Naive B cell (primary cell): ENCODE measurements at places on chromosomes 16 and 17. TPM values are rescaled to one million over a fixed set of nuclear protein-coding genes. Genes with fewer than 3 reads are reported as not detected.

- no peak for DNase-seq
- H3K27me3 ChIP-seq: peaks cover 8% of the 10 kb centered on the region
- no peaks in the 10 kb centered on the region for H3K36me3 ChIP-seq
Measured at GRCh38 chr17:72264682-72265405, 144.0 kb downstream of the SOX9 start.

GRCh38 chr16:31354394-31355291 is at the start of gene ITGAX:
ITGAX (plus strand) TSS chr16:31355176; CDS start chr16:31355255, 79 bp downstream.
- peak within 1 kb of the TSS; percentile 92 for H3K27ac ChIP-seq
- DNase-seq: no peak
- H3K4me3 ChIP-seq: no peak within 1 kb of the TSS

The NPLOC4 gene
- 49.2 TPM for polyA plus RNA-seq

The ADAMTS18 gene
- polyA plus RNA-seq: not detected

DNA sequence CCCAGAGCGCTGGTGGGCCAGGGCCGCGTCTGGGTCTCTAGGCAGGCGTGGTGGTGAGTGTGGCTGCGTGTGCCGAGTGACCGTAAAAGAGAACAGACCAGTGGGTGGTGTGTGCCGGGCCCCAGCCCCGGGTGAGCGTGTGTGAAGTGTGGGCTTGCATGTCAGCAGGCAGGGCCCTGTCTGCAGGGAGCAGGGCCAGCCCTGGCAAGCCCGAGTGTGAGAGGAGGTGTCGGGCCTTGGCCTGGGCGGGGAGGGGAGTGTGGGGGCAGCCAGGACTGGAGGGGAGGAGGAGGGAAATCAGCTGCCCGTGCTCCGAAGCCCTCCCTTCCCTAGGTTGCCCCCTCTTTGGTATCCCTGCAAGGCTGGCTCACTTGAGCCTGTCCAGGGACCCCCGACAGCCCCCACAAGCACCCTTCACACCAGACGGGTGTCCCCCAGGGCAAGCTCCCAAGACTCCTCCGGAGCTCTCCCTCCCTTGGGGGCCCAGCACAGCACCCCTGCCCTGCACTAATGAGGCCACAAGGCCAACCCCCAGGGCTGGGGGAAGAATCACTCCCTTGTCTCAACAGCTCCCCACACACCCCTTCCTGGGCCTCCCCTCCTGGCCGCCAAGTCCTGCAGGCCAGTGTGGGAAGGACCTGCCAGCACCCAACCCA is 1.9 kb downstream of the USH1G start:
- no peak for DNase-seq
- no peak overlapping the region for H3K4me3 ChIP-seq

GRCh38 chr17:73801455-73802100 is 157.3 kb upstream of the SDK2 start:
- peaks cover 22% of the 10 kb centered on the region for H3K36me3 ChIP-seq
- H3K27me3 ChIP-seq: peaks cover 69% of the 10 kb centered on the region
- no peak for DNase-seq
- H3K27ac ChIP-seq: no peak overlapping the region

The MYH3 gene
- polyA plus RNA-seq: not detected

GRCh38 chr16:81567987-81568748 is 123.6 kb downstream of the CMIP start:
- H3K4me3 ChIP-seq: no peak overlapping the region
- H3K27me3 ChIP-seq: no peaks in the 10 kb centered on the region
- peaks cover 39% of the 10 kb centered on the region for H3K4me1 ChIP-seq
- H3K27ac ChIP-seq: no peak overlapping the region
- DNase-seq: no peak

The HOXB1 gene
- not detected for polyA plus RNA-seq

DNA sequence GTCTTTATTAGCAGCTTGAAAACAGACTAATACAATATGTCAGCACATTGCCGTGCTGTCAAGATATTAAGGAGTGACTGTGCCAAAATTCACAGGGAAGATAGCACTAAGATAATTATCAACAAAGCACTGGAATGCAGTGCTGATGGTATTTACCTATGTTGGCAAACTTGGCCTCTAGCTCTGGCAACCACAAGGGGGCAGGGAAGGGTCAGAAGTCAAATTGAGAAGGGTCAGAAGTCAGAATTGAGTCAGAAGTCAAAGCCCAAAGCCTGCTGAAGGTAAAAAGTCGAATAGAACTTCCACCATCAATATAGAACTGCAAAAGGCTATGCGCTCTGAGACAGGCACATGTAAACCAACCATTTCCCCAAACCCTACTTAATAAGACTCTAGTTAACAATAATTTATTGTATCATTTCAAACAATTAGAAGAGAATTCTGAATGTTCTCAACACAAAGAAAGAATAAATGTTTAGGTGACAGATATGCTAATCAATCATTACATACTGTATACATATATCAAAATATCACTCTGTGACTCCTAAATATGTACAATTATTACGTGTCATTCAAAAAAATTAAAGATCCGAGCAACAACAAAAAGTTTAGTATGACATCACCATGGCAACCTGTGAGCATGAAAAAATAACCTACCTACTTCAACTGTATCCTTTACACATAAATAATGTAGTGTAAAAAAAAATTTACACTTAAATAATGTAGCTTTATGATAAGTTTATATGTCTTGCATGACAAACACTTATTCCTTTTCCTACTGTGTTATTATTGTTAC is 916.1 kb downstream of the KCNJ2 start:
- H3K27me3 ChIP-seq: no peaks in the 10 kb centered on the region
- H3K4me1 ChIP-seq: no peaks in the 10 kb centered on the region
- H3K36me3 ChIP-seq: no peaks in the 10 kb centered on the region

The C16orf54 gene
- 13.4 TPM for polyA plus RNA-seq

The RNF222 gene
- polyA plus RNA-seq: 0.23 TPM

DNA sequence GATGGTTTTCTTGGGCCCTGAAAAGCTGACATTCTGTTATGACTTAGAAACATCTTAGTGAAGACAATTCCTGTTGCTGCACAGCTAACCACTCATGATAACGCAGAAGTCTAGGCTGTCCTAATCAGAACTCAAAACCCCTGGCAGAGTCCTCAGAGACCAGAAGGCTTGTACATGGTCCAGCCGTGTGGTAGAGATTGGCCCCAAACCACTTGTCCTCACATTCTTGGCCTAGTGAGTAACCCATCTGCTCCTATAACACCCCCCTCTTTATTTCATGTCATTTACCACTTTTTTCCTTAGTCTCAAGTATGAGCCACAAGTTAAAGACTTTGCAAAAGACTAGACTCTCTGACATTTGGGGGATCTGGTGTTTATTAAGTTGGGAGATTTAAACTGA is 116.5 kb upstream of the ADAMTS18 start:
- no peak for DNase-seq
- H3K27me3 ChIP-seq: peaks cover 33% of the 10 kb centered on the region
- H3K36me3 ChIP-seq: no peaks in the 10 kb centered on the region
- H3K4me1 ChIP-seq: no peaks in the 10 kb centered on the region

- H3K4me3 ChIP-seq: no peak overlapping the region
- no peaks in the 10 kb centered on the region for H3K4me1 ChIP-seq
Measured at GRCh38 chr16:74759564-74759963, 15.1 kb downstream of the FA2H start.

The RAB11FIP4 gene
- polyA plus RNA-seq: 29.7 TPM

The HBM gene
- not detected for polyA plus RNA-seq

DNA sequence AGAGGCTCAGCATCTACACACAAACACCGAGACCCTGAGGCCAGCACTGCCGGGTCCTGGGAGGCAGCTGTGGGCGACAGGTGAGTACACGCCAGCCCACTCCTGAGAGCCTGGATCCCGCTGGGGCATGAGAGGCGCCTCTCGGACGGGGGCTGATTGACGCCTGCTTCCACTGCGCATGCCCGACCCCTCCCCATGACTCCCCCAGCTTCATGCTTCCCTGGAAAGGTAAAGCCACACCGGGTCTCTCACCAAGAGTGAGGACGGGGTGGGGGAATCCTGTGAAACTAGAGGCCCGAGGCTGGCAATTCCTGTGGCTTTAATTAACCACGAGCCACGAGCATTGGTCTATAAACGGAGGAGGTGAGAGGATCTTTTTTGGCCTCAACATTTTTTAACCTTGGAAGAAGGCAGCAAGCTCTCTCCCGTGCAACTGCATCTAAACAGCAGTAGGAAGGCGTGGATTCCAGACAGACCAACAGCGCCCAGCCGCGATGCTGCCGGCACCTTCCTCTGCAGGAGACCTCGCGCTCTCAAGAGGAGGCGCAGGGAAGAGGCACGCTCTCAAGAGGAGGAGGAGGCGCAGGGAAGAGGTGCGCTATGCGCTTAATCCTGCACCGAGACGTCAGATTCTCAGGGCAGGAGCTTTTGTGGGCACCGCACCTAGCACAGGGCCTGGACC is 71.8 kb upstream of the METRNL start:
- H3K4me1 ChIP-seq: no peaks in the 10 kb centered on the region
- H3K27ac ChIP-seq: peak overlapping the region; percentile 67
- no peaks in the 10 kb centered on the region for H3K36me3 ChIP-seq
- no peaks in the 10 kb centered on the region for H3K27me3 ChIP-seq
- H3K4me3 ChIP-seq: no peak overlapping the region

GRCh38 chr17:81401723-81402529 is 6.7 kb downstream of the BAHCC1 start:
- H3K4me3 ChIP-seq: peak overlapping the region; percentile 42
- peaks cover 31% of the 10 kb centered on the region for H3K4me1 ChIP-seq
- H3K27ac ChIP-seq: peak overlapping the region; percentile 85
- H3K27me3 ChIP-seq: peaks cover 29% of the 10 kb centered on the region

GRCh38 chr17:77842528-77843147 is 115.9 kb upstream of the TNRC6C start:
- peaks cover 46% of the 10 kb centered on the region for H3K4me1 ChIP-seq
- no peak overlapping the region for H3K27ac ChIP-seq
- peaks cover 66% of the 10 kb centered on the region for H3K27me3 ChIP-seq
- no peak overlapping the region for H3K4me3 ChIP-seq
- DNase-seq: no peak

DNA sequence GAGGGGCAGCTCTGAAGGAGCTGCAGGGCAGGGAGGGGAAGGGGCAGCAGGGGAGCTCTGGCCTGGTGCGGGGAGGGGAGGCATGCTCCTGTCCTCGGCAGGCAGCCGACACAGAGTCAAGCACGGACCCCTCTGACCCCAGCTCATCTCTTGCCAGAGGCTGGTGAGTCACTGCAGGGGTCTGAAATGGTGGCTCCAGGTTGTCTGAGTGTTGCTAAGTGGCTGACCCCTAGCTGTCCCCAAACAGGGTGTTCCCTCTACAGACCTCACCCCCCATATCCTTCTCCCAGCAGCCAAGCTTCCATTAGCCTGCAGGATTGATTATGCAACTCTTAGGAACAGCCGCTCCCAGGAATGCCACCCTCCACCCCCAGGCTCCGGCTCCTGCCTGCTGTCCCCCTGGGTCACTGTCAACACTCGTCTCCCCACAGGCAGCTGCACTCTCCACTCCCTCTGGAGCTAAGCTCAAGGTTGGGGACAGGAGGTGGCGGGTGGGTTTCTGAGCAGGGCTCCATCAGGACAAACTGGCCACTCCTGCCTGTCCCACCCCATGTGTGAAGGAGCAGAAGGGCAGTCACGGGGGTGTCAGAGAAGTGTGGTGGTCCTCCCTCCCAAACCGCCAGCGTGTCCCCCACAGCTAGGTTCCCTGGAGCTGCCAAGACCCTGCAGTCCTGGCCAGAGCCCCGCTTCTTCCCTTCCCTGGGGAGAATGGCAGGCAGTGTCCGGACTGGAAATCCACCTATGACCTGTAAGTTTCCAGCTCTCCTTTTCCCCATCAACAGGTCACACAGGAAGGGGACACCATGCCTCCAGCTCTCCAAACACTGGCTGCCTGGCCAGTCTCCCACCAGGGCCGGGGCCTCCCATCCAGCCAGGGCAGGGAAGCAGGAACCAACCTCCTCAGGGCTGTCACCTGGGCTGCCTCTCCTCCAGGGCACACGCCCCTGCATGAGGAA is 1.0 kb downstream of the MYLK3 start:
- H3K4me3 ChIP-seq: no peak overlapping the region
- H3K27ac ChIP-seq: no peak overlapping the region
- DNase-seq: no peak
- H3K36me3 ChIP-seq: no peaks in the 10 kb centered on the region
- H3K27me3 ChIP-seq: no peaks in the 10 kb centered on the region

DNA sequence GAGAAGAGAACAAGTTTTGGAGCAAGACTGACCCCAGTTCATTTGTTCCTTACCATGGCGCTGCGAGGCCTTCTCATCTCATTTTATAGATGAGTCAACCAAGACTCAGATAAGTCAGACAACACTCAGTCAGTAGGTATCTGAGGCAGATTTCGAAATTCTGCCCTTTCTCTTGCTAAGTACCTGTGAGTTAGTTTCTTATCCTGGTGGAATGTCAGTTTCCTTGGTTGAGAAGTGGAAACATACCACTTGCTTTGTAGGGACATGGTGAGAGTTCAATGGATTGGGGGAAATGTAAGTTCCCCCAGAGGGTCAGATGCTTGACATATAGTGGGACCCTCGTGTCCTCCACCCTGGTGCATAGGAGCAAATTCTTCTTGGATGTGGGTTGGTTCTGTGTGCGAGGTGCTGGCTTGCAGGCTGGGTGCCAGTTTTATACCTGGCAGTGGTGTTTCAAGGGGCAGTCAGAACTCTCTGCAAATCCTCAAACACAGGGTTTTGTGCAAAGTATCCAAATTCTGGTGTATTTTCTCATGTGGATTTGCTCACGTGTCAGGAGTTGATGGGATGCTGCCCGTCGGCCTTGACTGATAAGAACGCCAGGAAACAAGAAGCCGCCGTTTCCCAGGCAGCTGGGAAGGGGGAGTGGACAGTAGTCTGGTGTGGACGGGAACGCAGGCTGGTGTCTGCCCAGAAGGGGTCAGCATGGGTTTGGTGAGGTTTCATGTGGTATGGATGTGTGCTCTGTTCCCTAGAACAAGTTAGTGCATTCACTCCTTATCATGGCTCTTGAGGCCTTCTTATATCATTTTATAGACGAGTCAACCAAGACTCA is 61.1 kb upstream of the CIBAR2 start:
- H3K27ac ChIP-seq: no peak overlapping the region
- no peak overlapping the region for H3K4me3 ChIP-seq
- H3K27me3 ChIP-seq: peaks cover 81% of the 10 kb centered on the region
- no peak for DNase-seq

GRCh38 chr16:4273858-4274311 is 1.1 kb upstream of the TFAP4 start:
- no peaks in the 10 kb centered on the region for H3K27me3 ChIP-seq
- peak overlapping the region; percentile 87 for H3K4me3 ChIP-seq
- peak overlapping the region; percentile 63 for H3K27ac ChIP-seq
- no peak for DNase-seq

DNA sequence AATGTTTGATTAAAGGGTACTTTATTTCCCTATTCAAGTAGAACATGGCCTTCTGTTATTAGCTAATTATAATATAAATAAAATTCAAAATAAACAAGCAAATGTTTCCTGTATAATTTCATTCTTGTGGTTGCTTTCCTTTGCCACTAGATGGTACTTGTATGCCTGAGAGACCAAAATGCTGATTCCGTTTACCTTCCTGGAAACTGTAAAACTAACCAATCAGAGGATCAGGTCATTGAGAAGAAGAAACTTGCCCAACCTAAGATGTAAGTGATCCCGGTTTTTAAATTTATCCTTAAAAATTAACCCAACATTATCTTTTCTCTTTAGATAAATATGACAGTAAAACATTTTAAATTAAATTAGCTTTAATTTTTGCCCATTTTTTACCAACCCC is 8.1 kb upstream of the ABCA5 start:
- DNase-seq: no peak
- peaks cover 11% of the 10 kb centered on the region for H3K27me3 ChIP-seq
- H3K4me1 ChIP-seq: no peaks in the 10 kb centered on the region
- no peak overlapping the region for H3K4me3 ChIP-seq
- H3K27ac ChIP-seq: no peak overlapping the region
